Stimulated activated CD8-positive, alpha-beta memory T cell treated with anti-CD3 and anti-CD28 coated beads, Interleukin-4, amount 100 ng/mL, for 4 hours (primary cell): ENCODE measurements at places on chromosomes 12 and 14.

- no peak for DNase-seq
Observed at GRCh38 chr12:19988948-19989347, 379.4 kb upstream of the PDE3A start.

DNA sequence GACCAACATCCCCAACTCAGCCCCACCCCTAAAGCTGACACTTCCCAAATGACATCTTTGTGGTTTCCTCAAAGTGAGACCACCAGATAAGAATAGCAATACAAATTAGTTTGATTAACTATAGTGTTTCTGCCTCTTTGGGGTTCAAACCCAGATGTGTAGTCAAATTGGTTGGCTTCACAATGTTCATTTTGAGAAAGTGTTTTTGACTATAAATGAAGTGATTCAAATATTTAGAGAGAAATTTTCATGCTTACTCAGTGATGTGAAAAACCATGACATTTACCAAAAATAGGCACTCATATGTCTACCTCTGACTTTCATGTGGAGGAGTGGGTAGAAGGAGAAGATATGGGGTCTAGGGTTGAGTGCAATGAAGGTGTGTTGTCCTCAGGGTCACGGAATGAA is 218.4 kb downstream of the BCAT1 start:
- no peak for DNase-seq

- no peak for DNase-seq
Observed at GRCh38 chr14:85533861-85534291, 3.9 kb downstream of the FLRT2 start.

DNA sequence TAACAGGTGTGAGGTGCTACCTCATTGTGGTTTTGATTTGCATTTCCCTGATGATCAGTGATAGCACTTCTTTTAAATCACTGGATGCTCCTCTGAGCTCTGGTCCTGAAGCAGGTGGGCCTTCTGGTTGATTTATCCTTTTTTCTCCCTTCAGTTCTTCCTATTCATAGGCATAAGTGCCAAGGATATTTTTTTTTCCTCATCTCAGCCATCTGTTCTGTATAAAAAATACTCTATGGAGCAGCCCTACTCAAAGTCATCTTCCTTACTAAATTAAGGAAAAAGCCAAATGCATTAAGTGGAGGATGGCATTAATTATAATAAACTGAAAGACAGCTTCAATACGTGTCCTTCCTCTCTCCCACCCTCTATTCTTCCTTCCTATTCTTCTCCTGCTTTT is 18.4 kb downstream of the SPIC start:
- DNase-seq, result no peak

DNA sequence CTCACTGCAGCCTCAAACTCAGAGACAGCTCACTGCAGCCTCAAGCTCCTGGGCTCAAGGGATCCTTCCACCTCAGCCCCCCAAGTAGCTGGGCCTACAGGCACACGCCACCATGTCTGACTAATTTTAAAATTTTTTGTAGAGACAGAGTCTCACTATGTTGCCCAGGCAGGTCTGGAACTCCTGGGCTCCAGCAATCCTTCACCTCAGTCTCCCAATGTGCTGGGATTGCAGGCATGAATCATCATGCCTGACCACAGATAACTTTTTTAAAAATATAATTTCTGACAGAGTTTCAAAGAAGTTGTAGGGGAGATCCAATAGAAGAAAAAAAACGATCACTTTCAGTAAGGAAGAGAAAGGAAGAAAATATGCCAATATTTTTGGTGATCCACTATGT is 189.7 kb upstream of the CDKN3 start:
- no peak for DNase-seq

GRCh38 chr12:128761379-128761790 is 62.4 kb downstream of the SLC15A4 start:
- no peak for DNase-seq
